ENCODE measurements at places on chromosomes 5 and 9. TPM values are rescaled to one million over a fixed set of nuclear protein-coding genes. Genes with fewer than 3 reads are reported as not detected.

MSX2 gene
- total RNA-seq = 0.79 TPM

GAS1 gene
- total RNA-seq = 0.29 TPM

DNAJB5 gene
- total RNA-seq = 6.5 TPM

TLX3 gene
- not detected for total RNA-seq

CERCAM gene
- total RNA-seq = 20.7 TPM

PCDHGA4 gene
- total RNA-seq = 2.2 TPM

TRPM3 gene
- 3.1 TPM for total RNA-seq

SNCB gene
- 0.27 TPM for total RNA-seq

RNF208 gene
- total RNA-seq = 0.43 TPM

ZNF354C gene
- total RNA-seq = 9.8 TPM

IFNB1 gene
- total RNA-seq = not detected

DBH gene
- total RNA-seq = not detected

SMC2 gene
- 51.6 TPM for total RNA-seq

TTC39B gene
- 7.9 TPM for total RNA-seq

PCDHGA7 gene
- 2.0 TPM for total RNA-seq

MIGA2 gene
- total RNA-seq = 18.2 TPM
